Femur (tissue), 1 donor: ENCODE measurements at places on chromosomes 6 and 20.

DNA sequence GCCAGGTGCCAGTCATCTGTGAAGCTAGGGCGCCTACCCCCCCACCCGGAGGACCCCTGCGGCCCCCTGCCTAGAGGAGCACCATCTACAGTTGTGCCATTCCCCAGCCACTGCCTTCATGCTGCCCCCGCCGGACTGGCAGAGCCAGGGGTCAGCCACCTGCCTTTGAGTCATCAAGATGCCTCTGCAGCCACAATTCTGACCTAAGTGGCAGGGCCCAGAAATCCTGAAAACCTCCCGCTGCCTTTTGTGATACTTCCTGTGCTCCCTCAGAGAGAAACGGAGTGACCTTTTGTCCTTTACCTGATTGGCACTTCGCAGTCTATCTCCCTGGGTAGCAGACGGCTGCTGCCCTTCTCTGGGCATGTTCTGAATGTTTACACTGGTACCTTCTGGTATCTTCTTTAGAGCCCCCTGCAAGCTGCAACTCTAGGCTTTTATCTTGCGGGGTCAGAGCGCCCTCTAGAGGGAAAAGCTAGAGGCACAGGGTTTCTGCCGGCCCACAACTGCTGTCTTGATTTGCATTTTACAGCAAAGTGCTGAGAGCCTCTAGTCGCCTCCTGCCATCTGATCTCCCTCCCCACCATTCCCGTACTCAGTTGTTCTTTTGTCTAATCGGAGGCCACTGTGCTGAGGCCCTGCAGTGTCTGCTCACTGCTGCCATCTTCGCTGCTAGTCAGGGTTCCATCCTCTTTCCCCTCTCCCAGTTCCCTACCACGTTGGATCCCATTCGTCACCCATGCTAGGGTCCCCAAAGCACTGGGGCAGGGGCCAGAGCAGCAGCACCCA lies 26.9 kb downstream of the SPATA2 start:
- DNase-seq, result peak; percentile 71

GRCh38 chr6:5557506-5557905 lies 296.2 kb downstream of the FARS2 start:
- DNase-seq, result no peak

DNA sequence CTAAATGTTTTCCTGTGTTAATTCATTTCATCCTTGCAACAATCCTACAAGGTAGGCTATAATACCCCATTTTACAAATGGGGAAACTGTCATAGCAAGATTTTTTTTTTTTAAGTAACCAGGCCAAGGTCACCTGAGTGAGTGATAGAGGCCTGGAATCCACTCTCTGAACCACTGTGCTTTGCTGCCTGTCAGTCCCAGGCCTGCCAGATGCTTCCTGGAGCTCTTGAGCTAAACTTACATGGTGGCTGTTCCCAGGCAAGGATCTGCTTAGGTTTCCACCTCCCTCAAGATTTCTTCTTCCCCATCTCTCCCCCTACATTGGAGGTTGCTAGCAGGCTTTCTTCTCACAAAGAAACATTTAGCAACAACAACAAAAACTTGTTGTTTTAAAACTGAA lies 32.7 kb upstream of the RNF8 start:
- DNase-seq, result no peak

GRCh38 chr20:38727607-38728190 lies 3.4 kb downstream of the SLC32A1 start:
- DNase-seq, result no peak

DNA sequence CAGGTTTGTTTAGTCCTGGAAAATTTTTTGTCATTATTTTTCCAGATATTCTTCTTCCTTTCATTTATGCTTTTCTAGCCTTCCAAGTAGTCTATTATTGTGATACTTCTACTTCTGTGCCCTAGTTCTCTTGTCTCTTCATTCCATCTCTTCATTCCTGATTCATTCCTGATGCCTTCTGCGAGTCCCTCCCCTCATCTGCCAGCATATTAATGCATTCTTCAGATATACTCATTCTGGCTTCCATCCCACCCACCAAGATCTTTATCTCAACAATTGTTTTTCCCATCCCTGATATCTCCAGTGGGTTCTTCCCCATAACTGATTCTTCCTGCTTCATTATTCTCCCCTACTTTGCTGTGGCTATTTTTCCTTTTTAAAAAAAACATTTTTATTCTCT lies 35.2 kb downstream of the ALDH5A1 start:
- DNase-seq, result no peak

DNA sequence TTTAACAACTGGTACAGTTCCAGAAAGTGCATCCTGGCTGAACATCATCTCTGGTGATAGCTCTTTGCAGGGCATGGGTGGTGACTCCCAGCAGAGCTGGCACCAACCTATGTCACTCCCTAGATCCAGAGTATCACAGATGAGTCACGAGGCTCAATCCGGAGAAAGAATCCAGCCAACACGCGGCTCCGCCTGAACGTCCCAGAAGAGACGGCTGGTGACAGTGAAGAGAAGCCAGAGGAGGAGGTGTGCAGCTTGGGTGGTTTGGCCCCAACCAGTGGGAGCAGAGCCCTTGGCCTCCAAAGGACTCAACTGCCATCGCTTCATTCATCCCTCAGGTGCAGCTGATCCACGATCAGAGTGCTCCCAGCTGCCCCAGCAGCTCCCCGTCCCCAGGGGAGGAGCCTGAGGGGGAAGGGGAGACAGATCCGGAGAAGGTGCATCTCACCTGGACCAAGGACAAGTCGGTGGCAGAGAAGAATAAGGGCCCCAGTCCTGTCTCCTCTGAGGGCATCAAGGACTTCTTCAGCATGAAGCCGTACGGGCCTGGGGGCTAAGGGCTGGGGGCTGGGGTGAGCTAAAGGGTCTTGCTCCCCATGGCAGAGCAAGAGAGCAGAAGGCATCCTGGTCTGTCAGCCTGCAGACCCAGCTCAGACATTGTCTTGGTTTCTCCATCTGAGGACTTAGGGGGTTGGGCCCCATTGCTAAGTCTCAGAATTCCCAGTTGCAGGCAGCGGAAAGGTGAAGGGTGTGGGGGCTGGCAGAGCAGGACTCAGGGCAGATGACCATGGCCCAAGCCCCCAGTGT lies 27.2 kb downstream of the SLC12A5 start:
- no peak for DNase-seq

DNA sequence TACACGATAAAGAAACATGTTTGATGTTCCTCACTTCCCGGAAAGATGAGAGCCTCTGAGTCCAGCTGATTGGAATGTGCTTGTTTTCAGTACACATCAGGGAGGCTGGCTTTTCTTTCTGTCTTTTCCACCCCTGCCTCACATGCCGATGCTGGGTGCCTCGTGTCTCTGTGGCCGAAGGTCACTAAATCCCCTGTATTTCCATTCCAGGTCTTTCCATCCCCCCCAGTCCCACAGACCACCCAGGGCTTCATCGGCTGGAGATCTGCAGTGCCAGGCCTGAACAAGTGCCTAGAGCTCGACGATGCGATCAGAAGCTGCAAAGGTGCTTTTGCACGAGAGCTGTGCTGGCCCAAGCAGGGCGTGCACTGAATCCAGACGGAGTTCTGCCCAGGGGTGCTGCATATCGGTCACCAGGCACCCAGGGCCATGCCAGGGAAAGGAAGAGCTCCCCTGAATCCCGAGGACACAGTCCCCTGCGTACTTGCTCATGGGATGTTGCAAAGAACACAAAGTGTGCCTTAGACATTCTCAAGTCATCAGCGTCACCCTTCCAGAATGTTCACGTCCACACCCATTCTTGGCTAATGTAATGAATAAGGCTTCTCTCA lies 67.9 kb downstream of the ANKRD60 start:
- DNase-seq, result no peak

- DNase-seq, result peak; percentile 89
These were observed 670.9 kb downstream of the QKI start for GRCh38 chr6:164085091-164086075.

- DNase-seq, result no peak
These were observed 677.7 kb downstream of the DOK5 start for GRCh38 chr20:55153001-55153645.

GRCh38 chr20:22559711-22560318 lies 24.6 kb downstream of the FOXA2 start:
- no peak for DNase-seq

DNA sequence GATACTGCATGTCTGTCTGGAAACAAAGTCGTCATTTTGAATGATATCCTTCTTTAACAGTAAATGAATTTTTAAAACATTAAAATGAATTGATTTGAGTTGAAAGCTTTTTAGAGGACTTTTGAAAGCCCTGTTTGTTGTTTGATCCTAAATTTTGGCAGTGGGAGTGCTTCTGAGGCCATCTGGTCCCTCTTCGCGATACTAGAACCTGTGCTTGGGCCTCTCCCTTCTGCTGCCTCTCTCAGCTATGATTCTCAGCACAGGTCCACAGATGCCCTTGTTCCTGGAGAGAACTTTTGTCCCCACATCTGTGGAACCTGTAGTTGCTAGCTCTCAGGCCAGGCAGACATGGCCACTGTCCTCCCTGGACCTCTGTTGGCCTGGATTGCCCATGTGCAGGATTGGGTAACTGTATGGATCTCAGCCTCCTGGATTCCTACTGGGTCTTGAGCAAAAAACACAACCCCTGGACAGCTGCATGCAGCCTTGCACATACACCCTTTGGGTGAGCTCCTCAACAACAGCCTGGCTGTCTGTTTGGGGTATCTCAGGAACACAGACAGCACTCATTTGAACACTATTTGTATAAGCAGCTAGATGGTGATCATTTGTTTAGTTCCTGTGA lies 21.9 kb downstream of the UST start:
- no peak for DNase-seq
